ENCODE measurements at places on chromosomes 1 and 21.
A peak's percentile ranks its signal among the peaks of the same experiment; 100 is the strongest.

GRCh38 chr1:91345395-91346005, 59.1 kb downstream of the HFM1 start:
- no peak for DNase-seq

- no peak for DNase-seq
These were observed 4.4 kb upstream of the MATN1 start for GRCh38 chr1:30727824-30728223.

DNA sequence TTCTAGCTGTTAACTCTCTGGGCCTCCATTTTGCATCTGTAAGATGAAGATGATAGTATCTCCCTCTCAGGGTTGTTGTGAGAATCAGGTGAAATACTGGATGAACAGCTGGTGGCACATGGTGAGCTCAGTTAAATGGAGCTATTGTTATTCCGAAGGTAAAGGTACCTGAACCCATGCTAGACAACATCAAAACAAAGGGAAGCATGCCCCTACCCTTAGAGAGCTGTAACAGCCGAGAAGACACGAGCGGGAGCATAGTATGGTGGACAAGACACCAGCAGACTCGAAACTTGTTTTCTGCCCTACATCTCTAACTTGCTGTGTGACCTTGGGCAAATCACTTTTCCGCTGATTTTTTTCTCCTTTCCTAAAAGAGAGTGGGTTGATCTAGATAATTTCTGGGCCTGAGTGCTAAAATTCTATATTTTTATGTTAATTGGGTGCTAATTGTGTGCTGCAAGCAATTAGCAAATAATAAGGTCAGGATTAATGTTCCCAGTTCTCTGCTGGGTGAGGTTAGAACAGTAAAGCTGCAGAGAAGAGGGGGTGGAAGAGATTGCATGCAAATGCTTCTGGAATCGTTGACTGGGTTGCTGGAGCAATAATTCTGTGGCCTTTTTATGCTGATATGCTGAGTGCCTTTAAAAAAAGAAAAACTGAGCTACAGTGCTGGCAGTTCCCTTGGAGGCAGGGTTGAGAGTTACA, 10.8 kb downstream of the TMEM200B start:
- DNase-seq: no peak

GRCh38 chr1:222772996-222773379, 36.0 kb downstream of the FAM177B start:
- peak; percentile 47 for DNase-seq

DNA sequence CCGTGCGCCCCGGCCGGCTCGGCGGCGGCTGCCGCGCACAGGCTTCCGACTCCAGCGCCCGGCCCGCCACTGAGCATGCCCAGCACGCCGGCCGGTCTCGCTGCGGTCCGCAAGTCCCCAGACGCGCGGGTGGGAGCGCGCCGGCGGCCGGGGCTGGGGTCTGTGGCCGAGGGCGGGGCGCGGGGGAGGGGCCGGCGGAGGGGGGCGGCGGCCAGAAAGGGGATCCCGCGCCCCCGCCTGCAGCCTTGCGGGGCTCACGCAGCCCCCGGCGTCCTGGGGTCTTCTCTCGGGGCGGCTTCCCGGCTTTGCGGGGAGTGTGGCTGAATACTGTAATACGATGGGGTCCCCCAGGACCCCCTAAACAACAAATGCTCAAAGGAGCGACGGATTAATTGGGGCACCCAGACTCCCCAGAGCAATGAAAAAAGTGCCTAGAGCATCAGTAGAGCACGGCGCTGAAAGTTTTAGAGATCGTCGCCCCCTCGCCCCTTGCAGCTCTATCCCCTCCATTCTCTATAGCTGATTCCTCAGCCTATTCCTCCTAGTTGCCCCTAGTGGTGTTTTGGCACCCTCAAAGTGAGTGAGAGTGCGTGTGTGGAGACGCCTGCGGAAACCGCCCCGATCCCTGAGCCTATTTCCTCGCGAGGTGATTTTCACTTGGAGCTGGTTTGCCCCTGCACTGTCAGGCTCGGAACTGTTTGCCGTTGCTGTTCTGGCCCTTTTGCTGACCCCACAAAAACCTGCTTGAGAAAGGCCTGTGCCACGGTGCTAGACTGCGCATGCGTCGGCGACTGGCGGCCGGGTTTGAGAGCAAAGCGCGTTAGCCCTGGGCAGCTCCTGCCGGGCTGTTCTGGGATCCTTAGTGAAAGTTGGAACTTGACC, at the start of gene VAV3:
Gene VAV3, minus strand, starts transcription at position 71 of the 882 bp plus-strand sequence. CDS start 311 bp downstream, outside the sequence.
- DNase-seq: peak; percentile 85

GRCh38 chr1:206770531-206771337, at the start of gene IL19:
TSS of gene IL19 (plus strand) at chr1:206770773. CDS start at chr1:206836663, 65,890 bp downstream.
- DNase-seq: no peak

DNA sequence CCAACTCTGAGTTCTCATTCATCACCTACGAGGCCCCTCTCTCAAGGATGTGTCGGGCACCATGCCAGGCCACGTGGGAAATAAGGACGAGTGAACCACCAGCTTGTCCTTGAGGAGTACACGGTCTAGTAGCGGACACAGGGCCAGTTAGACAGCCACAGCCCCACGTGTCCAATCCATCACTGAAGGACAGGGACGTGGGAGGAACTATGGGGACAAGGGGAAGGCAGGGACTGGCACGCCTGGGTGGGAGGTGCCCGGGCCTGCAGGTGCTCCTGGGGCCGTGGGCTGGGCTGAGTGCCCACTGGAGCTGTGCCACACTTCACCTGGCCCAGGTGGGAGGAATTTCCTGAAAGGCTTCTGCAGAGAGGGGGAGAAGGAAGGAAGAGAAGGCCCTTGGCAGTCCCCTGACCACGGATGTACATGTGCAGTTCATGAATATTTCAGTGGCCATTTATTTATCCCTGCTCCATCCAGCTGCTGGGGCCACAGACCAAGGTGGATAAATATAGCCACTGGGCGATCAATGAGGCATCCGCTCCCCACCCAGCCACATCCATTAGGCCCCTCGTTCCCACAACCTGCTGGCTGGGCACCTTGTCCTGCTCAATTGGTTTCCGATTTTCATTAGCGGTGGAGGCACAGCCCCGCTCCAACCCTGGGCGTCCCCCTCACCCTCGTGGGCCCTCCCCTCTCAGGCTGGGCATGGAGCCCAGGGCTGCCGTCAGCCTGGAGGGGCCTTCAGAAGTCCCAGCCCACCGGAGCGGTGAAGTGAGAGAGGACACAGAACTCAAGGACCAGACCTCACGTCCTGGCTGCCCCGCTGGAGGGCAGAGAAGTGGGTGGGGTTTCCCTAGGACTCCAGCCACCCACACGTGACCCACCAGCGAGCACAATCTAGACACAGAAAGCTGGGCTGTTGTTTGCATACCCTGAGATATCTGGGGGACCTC, 59.5 kb downstream of the CASZ1 start:
- DNase-seq: no peak

- DNase-seq: no peak
These were observed 9.9 kb upstream of the SLC45A3 start for GRCh38 chr1:205690122-205690756.
